ENCODE measurements at places on chromosomes 1 and 21.

DNA sequence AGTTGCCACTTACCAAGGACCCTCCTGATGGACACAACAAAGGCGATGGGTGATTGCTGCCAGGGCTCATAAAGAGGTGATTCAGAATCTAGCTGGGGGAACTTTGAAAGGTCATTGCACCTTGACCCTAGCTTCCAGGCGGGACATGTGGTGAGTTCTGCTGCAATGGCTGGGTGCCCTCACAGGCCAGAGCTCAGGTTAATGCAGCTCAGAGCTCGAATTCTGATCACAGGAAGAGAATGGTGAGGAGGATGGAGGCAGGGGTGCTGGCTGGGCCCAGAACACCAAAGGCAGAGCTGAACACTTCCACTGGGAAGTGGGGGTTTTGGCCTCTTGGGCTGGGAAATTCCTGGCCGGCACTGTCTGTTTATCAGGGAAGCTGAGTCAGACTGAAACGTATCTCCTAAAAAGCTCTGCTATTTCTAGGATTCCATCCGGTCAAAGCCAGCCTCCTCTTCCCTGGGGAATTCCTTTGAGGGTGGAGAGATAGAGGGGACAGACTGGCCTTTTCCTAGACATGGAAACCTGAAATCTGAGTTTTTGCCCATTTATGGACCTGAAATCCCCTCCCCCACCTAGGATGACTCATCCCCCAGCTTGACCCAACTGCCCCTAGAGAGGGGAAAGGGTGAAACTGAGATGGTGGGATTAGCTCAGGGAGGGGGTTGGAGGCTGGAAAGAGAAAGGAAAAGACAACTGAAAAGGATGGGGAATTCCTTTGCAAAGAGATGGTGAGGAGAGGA, 27.2 kb downstream of the NUAK2 start:
- DNase-seq, result peak; percentile 93

- DNase-seq, result no peak
These were observed 9.1 kb upstream of the MTFR1L start for GRCh38 chr1:25810341-25811299.

DNA sequence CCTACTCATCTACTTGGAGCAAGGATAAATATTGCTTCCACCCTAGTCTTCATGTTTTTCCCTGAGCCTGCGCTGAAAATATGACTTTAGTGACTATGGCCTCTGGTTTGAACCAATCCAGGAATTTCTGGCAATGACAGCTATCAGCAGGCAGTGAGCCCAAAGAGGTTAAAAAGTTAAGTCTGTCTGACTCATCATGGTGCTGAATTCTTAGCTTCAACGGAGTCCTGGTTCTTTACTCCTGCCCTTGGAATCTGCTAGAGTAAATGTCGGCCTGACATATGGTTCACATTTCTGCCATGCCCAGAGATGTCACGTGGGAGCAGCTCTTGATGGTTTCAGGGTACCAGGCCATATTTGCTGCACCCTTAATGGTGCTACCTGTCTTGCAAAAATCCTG, 351.6 kb upstream of the PLXNA2 start:
- DNase-seq, result peak; percentile 64

GRCh38 chr1:236545621-236546169, 21.9 kb downstream of the LGALS8 start:
- no peak for DNase-seq

GRCh38 chr1:36160949-36161485, 5.1 kb downstream of the MAP7D1 start:
- DNase-seq, result peak; percentile 56

DNA sequence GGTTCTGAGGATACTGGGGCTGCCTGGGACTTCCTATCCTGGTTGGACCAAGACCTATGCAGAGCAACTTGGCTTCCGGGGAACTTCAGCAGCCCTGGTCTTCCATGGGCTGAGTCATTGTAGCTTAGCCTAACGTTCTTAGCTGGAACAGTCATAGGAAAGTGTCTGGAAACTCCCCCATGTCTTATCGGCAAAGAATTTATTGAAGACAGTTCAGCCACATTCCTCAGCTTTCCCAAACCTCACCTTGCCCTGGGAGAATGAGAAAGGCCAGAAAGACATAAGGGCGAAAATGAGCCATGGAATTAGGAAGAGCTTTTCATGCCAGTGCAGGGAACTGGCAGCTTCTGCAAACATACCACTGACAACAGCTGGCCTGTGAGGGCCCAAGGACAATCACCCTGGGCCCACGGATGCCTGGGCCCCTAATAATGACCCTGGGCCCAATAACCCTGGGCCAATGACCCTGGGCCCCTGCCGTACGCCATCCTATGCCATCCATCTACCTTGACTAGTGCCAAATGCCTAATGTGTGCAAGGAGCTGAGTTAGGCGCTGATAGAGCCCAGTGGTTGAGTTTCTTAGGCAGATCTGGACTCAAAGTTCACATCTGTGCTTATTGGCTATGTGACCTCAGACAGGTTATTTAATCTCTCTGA, 114.4 kb upstream of the GADD45A start:
- DNase-seq, result peak; percentile 98

- no peak for DNase-seq
These were observed 43.4 kb upstream of the GPR88 start for GRCh38 chr1:100494393-100495084.

DNA sequence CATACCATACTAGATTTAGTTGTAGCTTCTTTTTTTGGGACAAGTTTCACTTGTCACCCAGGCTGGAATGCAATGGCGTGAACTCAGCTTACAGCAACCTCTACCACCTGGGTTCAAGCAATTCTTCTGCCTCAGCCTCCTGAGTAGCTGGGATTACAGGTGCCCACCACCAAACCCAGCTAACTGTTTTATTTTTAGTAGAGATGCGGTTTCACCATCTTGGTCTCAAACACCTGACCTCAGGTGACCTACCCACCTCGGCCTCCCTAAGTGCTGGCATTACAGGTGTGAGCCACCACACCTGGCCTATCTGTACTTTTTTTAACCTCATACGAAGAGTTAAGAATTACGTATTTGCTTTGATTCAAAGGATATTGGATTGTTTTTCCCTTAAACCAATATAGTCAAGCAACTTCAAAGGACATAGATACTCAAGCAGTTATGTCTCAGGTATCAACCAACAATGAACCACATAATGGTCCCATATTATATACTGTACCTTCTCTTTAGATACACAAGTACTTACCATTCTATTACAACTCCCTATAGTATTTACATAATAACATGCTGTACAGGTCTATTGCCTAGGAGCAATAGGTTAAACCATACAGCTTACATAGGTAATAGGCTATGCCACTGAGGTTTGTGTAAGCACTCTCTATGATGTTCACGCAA, 7.5 kb downstream of the HMGN1 start:
- no peak for DNase-seq

- DNase-seq, result peak; percentile 56
These were observed 780 bp downstream of the YTHDF2 start for GRCh38 chr1:28737307-28738132.

- DNase-seq, result no peak
These were observed 245.4 kb downstream of the TNR start for GRCh38 chr1:175498002-175498401.

DNA sequence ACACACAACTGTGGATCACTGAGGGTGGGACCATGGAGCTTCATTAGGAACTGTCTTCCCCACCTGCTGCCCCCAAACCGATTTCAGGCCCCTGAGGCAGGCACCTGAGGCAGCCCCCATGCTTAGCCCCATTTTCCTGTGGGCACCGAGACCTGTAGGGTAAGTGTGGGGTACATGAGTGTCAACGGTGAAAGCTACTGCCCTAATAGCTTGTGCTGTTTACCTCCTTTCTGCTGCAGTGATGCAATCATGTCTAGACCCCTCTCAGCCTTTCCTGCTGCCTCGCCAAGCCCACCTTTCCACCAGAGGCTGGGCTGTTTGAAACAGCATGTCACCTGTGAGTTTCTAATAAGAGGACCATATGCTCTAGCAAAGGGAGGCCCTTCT, 53.0 kb downstream of the NFASC start:
- DNase-seq, result no peak

- peak; percentile 90 for DNase-seq
These were observed 4.1 kb upstream of the CD244 start for GRCh38 chr1:160866695-160867260.

GRCh38 chr1:241998412-241998921, 431 bp downstream of the MAP1LC3C start:
- DNase-seq, result peak; percentile 57

- no peak for DNase-seq
These were observed 53.7 kb upstream of the PLA2G4A start for GRCh38 chr1:186775036-186775435.

- DNase-seq, result no peak
These were observed 84.3 kb downstream of the HS2ST1 start for GRCh38 chr1:86998727-86999126.

DNA sequence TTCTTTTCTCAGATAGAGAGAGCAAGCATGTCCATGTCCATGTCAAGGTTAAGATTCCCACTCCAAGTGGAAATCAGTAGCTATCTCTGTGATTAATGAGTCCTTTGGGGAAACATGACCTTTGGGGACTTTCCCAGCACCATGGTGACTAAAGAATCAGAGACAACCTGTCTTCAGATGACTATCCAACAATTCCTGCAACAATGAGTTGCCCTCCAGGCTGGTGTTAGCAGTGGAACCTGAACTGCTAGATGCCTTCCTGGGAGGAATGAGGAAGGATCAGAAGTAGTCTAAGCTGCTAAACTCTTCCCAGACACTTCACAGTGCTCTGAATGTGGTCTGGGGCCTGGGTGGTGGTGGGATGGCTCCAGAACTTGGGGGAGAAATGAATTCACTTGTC, 6.5 kb downstream of the S100A9 start:
- no peak for DNase-seq

DNA sequence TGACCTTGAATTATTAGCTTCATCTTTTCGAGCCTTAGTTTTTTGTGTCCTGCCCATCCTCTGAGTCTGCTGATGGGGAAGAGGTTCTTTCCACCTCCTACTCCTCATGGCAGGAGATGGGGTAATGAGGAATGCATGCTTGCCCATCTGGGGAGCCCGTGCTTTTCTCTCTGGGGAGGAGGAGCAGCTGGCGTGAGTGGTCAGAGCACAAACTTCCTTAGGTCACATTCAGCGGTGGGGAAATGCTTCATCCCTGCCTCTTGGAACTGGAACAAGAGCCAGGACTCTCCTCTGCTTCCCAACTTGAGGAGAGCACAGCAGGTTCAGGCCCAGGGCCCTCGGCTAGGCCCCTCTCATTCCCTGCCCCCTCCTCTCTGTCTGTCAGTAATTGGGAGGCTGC, 155.0 kb downstream of the PCNX2 start:
- peak; percentile 17 for DNase-seq

DNA sequence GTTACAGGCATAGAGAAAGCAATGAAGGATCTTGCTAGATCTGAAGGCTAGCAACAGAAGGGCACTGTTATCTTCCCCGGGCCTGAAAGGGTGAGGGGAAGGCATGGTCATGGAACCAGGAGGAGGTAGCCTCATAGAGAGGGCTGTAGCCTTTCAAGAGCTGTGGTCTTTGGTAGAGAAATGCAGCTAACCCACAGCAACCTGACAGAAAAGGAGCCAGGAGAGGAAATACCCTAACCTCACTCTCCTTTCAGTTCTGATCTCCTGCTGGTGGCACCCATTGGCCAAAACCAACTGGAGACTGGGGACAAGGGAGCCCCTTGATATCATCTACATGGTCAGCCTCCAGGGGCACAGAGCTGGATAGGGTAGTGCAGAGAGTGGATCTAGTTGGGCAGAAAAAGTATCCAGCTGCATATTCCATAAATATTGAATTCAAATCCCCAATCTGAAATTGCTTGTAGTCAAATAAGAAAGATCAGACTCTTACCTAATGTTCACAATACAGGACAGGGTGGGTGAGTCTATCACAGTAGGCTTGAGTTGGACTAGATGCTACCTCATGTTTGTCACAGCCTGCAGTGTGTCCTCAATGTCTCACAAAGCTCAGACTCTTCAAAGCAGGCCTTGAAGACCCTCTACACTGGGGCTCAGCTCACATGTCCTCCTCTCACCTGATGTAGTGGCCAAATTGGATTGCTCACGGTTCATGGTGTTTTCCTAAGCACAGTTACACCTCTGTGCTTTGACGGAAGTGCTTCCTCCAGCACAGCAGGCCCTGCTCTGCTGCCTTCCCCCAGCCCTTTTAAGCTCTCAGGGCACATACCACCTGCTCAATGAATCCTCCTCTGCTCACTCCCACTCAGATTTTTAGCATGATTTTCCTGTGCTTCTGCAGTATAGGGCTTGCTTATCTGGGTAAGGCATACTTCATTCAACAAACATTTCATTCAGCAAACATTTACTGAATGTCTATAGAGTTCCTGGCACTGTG, 74.1 kb upstream of the JUN start:
- peak; percentile 85 for DNase-seq

- DNase-seq, result no peak
These were observed 9.4 kb downstream of the TPRG1L start for GRCh38 chr1:3634059-3634800.

GRCh38 chr1:6899621-6900020, 114.4 kb downstream of the CAMTA1 start:
- no peak for DNase-seq

DNA sequence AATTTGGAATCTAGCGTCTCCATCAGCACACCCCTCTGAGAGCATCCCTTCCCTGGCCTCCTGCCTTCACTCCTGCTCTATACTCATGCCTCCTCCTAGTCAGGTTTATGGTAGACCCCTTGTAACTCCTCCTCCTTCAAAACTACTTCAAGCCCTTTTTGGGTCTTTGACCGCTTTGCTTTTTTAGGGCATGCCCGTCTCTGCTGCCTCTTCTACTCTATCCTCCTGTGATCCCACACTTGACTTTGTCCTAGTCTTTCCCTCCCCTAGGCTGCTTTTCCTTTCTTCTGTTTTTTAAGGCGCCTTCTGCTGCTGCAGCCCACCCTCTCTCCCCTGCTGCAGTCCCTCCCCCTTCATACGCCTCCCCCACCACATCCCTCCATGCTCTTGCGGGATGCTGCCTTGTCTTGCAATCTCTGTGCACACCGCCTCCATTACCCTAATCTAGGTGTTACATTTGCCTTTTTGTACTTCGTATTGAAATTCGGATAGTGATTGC, 1.5 kb downstream of the SNX27 start:
- DNase-seq, result no peak

All from amniotic epithelial cell (primary cell).